ENCODE measurements at places on chromosomes 5 and 9. TPM values are rescaled to one million over a fixed set of nuclear protein-coding genes. Genes with fewer than 3 reads are reported as not detected.

The SLC6A19 gene
- total RNA-seq: not detected

The NR5A1 gene
- total RNA-seq: not detected

The HAPLN1 gene
- total RNA-seq: not detected

The CDC20B gene
- total RNA-seq: not detected

The ADAMTSL1 gene
- total RNA-seq: 1.0 TPM

The CDKN2B gene
- 53.0 TPM for total RNA-seq

The AHRR gene
- 10.7 TPM for total RNA-seq

The PCDHA9 gene
- 0.34 TPM for total RNA-seq

The IQGAP2 gene
- total RNA-seq: 10.1 TPM

The SHB gene
- total RNA-seq: 19.1 TPM

The CDH9 gene
- not detected for total RNA-seq

The NMUR2 gene
- not detected for total RNA-seq

The MLANA gene
- total RNA-seq: 28.6 TPM

The BRIX1 gene
- total RNA-seq: 33.3 TPM

The NR4A3 gene
- total RNA-seq: 2.3 TPM

The PRR16 gene
- 1.4 TPM for total RNA-seq

The SELENOP gene
- 243 TPM for total RNA-seq

The GZMA gene
- total RNA-seq: not detected

The LRRC70 gene
- 3.6 TPM for total RNA-seq

The HRCT1 gene
- 2.9 TPM for total RNA-seq

The GRIA1 gene
- total RNA-seq: 0.38 TPM

The TRPM6 gene
- 1.6 TPM for total RNA-seq

The ELL2 gene
- total RNA-seq: 102 TPM

The KIF24 gene
- 0.68 TPM for total RNA-seq

The LIX1 gene
- 0.48 TPM for total RNA-seq

The CDX1 gene
- not detected for total RNA-seq

The DPYSL3 gene
- 12.0 TPM for total RNA-seq

The SPATA6L gene
- total RNA-seq: 3.3 TPM

The CXXC5 gene
- total RNA-seq: 21.8 TPM

The ENHO gene
- total RNA-seq: 3.5 TPM

The LHX6 gene
- 3.3 TPM for total RNA-seq

The LCN9 gene
- not detected for total RNA-seq

The AQP3 gene
- 1,460 TPM for total RNA-seq

The ADRB2 gene
- 68.8 TPM for total RNA-seq

The ZBTB5 gene
- total RNA-seq: 23.1 TPM

All from suprapubic skin (tissue), 4 donors.